Posterior vena cava (tissue), 2 donors: ENCODE measurements at places on chromosomes 1 and 21.

GRCh38 chr1:247551721-247552120, 2.8 kb downstream of the GCSAML start:
- no peak for DNase-seq

DNA sequence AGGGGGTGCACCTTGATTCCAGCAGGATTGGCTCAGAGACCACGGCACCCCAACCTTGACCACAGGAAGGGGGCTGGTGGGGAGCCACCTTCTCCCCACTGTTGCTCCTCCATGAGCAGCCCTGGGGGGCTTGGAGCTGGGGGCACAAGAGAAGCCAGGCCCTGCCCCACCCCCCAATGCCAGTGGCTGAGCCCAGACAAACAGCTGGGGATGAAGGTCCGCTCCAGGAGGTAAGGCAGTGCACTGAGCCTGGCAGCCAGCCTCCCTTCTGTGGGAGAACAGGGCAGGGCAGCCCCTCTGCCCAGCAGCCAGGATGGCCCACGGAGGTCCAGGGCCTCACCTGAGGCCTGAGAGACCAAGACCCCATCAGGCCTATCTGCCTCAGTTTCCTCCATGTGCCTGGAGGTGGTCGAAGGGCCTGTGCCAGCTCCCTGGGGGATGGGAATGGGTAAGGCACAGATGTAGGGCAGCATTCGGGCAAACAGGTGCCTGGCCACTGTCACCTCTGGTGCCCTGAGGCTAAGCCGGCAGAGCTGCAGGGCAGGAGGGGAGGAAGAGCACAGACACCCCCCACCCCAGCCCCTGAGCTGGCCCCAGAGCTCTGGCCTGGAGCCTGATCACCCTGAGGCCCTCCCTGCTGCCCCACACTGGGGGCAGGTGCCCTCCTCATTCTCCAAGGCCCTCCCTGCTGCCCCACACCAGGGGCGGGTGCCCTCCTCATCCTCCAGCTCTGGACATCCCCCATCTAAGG, 7.1 kb downstream of the ITGB2 start:
- no peak for DNase-seq

DNA sequence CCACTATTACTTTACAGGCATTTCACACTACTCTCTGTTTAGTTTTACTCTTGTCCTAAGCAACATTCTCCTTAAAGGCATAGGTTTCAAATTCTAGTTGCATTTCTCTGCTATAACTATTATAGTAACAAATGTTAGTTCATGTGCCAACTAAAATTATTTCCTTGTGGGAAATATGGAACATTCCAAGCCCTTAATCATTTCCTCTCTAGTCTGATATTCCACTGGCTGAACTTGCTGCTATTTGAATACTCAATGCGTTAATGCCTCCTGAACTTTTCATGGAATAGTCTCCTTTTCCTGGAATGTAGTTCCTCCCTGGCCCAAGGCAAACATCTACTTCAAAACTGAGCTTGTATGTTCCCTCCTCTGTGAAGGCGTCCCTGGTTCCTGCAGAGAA, 19.3 kb upstream of the TBX19 start:
- DNase-seq, result no peak

DNA sequence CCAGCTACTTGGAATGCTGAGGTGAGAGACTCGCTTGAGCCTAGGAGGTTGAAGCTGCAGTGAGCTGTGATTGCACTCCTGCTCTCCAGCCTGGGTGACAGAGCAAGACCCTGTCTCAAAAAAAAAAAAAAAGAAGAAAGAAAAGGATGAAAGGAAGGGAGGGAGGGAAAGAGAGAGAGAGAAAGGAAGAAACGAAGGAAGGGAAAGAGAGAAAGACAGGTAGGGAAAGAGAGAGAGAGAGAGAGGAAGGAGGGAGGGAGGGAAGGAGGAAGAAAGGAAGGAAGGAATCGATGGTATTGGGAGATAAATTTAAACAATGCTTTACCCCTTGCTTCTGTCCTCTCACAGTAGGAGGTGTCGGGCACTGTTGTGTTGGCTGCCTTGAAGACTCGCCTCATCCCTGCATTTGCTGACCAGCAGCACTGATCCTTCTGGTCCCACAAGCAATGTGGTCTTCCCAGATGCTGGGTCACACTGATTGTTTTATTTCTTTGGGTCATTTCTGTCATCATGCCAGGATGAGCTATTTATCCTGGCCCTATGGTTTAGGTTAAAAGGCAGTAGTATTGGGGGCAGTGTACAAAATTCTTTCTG, 30.9 kb downstream of the GPR137B start:
- DNase-seq, result no peak
